ENCODE measurements at places on chromosomes 6 and 20.

DNA sequence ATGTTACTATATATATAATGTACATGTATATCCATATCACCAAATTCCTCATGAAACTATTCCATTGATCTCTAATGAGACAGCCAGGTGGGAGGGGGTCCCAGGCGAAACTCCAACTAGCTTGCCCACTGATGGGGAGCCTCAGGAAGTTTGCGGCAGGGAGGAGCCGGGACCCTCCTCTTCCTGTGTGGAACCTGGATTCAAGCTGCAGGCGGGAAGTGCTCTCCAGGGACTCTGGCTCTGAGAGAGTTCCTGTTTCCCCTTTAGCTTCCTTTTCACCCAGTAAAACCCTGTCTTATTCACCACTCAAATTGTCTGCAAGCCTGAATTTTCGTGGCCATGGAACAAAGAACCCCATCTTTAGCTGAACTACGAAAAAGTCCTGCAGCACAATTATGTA is 152.2 kb downstream of the OPN5 start:
- DNase-seq, result no peak

GRCh38 chr6:80356000-80356399 is 249.5 kb downstream of the BCKDHB start:
- DNase-seq, result no peak

- no peak for DNase-seq
These were observed 17.8 kb downstream of the RAB44 start for GRCh38 chr6:36715469-36715868.

GRCh38 chr6:123940551-123940950 is 136.9 kb downstream of the NKAIN2 start:
- no peak for DNase-seq

DNA sequence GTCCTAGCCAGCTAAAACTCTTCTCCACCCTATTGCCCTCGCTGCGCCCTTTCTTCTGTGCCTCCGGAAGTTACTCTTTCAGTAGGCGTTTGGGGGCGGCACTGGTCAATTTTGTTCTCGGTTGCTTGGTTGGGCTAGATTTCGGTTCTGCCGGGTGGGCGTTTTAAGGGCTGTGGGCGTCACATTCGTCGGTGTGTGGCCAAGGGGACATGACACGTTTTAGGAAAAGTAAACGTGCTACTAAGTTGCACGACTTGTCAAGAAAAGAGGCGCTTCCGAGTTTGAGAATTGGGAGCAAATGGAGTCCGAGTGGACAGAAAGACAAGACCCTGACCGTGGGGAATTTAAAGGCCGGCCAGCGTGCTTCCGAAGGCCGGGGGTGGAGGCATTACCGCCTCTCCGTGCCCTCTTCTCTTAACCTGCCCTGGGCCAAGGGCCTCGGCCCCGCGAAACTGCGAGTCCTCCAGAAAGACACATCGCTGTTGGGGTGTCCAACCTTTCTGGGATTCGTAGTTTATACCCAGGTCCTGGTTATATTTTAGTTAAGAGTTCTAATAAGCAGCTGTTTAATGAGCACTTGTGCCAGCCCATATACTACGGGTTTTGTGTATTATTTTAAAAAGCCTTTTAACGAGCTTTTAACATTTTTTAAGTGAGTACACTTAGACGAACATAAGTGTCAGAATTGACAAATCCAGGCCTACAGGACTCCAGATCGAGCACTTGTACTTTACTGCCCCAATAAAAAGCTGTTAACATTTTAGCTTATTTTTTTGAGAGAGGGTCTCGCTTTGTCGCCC is 664 bp upstream of the BAG6 start:
- no peak for DNase-seq

DNA sequence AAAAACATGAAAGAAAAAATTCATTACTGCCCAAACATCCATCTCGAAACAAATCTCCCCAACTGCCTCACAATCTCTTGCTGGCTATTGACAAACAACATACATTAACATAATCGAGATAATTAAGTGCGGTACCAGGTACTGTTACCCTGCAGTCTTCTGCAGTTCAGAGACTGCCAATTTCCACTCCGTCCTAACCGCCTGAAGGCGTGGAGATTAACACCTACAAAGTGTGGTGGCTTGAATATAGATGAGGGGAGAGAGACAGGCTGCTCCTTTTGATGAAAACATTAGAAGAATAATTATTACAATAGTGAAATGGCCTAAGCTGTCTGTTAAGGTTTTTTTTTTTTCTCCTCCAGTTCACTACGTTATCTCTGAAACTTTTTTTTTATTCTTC is 258.9 kb upstream of the SOX4 start:
- DNase-seq, result no peak

GRCh38 chr20:18323705-18324104 is 35.4 kb downstream of the ZNF133 start:
- no peak for DNase-seq

DNA sequence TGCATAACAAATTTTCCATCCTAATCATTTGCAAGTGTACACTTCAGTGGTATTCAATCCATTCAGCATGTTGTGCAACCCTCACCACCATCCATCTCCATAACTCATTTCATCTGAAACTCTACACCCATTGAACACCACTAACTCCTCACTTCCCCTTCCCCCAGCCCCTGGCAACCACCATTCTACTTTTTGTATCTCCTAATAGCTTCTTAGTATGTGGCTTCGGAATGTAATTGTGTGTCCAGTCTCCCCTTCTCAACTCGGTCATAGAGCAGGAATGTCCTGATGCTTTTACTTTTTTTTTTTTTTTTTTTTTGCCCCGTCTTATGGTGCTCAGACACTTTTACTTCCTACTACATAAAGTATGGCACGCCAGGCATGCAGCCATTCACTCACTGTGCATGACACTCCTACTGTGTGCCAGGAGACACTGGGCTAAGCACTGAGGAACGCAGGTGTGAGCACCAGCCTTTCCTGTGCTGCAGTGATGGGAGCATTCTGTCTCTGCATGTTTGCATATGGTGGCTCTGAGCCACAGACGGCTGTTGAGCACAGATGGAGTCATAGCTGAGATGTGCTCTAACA is 15.3 kb downstream of the HCK start:
- DNase-seq, result no peak

DNA sequence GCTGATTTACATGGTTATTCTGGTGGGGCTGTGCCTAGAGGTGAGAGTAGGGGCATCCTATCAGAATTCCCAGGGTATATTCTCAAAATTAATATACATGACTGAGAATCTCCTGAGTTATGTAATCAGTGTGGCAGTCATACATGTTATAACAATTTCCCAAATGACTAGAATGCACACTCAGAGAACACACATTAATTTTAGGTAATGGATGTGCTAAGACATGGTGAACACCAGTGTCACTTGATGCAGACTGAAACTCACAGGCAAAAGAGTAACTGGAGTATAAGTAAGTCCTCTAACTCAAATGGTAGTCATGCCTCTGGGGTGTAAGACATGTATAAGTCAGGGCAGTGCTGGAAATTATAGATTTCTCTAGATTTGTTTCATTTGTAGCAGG is 1198.4 kb upstream of the CITED2 start:
- no peak for DNase-seq

DNA sequence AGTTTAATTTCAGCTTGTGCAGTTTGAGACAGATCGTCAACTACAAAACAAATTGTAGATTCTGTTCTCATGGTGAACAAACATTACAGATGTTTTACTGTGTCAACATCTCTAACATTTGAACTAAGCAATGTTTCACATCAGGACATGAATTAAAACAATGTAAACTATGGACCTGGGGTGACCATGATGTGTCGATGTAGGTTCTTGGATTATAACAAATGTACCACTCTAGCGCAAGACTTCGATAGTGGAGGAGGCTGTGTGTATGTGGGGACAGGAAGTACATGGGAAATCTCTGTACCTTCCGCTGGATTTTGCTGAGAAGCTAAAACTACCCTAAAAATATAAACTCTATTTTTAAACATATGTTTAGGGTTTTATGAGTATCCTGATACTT is 17.1 kb downstream of the HIVEP2 start:
- DNase-seq, result peak; percentile 80

GRCh38 chr6:15254070-15254975 is 8.5 kb downstream of the JARID2 start:
- no peak for DNase-seq

DNA sequence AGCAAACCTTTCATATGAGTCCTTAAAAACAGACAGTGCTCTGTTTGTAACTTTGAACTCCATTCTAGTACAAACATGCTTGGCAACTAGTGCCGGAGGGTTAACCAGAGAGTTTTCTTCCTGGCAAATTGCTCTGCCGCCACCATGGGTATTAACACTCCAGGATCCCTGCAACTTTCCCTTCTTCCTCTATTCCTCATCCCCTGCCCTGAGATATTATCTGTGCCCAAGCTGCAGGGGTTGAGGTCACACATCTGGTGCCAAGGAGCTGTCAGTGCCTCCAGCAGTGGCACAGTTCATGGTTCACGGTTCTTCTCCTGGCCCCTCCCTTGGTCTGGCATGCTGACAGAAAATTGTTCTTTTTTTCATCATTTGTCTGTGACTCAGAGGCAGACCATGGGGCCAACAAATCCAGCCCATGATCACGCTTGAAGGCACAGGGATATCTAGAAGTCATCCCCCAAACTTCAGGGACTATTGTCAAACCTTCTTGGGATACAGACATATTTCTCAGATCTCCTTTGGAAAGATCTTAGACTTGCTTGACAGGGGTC is 77.5 kb downstream of the ATXN1 start:
- no peak for DNase-seq

- DNase-seq, result no peak
These were observed 19.4 kb downstream of the QRSL1 start for GRCh38 chr6:106648651-106649308.

GRCh38 chr6:83057705-83058321 is 7.8 kb downstream of the UBE3D start:
- DNase-seq, result peak; percentile 28

DNA sequence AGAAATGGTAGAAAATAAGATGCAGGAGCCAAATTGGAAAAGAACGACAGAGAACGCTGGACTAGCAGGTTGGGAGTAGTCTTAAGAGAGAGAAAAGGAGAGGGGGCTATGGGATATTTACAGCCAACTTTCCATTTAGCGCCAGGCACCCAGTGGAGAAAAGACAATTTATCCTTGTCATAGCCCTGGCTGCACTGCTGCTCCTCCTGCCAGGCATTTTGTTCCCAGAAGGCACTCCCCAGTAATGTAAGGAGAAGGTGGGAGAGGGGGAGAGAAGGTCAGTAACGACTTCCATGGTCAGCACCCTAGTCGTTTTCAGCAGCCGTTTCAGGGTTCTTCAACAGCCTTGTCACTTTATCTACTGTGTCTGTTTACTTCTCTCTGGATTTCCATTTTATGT is 159.0 kb downstream of the TRMT11 start:
- no peak for DNase-seq

GRCh38 chr6:36688063-36688738 is 9.4 kb upstream of the RAB44 start:
- peak; percentile 14 for DNase-seq

All from CD4-positive, alpha-beta T cell treated with Interleukin-17A for 1 hour (primary cell).